ENCODE measurements at places on chromosomes 5 and 9.

DNA sequence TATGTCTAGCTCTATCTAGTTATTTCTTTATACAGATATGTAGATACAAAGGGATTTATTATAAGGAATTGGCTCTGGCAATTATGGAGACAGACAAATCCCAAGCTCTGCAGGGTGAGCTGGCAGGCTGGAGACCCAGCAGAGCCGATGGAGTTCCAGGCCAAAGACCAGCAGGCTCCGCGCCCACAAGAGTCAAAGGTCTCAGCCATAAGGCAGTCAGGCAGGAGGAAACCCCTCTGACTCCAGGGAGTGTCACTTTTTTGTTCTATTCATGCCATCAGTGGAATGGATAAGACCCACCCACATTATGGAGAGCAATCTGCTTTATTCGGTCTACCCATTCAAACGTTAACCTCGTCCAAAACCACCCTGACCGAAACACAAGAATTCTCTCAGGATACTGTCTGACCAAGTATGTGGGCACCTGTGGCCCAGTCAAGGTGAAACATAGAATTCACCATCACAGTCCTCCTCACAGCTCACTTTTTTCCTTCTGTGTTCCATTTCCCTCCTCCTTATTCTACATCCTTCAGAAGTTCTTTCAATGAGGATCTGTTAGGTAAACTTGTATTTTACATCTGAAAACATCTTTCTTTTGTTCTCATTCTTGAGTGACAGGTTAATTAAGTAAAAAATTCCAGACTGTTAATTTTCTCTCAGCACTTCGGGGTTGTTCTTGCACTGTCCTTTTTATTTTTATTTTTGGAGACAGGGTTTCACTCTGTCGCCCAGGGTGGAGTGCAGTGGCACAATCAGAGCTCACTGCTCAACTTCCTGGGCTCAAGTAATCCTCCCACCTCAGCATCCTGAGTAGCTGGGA lies 21.2 kb downstream of the RNF130 start:
- DNase-seq = no peak

DNA sequence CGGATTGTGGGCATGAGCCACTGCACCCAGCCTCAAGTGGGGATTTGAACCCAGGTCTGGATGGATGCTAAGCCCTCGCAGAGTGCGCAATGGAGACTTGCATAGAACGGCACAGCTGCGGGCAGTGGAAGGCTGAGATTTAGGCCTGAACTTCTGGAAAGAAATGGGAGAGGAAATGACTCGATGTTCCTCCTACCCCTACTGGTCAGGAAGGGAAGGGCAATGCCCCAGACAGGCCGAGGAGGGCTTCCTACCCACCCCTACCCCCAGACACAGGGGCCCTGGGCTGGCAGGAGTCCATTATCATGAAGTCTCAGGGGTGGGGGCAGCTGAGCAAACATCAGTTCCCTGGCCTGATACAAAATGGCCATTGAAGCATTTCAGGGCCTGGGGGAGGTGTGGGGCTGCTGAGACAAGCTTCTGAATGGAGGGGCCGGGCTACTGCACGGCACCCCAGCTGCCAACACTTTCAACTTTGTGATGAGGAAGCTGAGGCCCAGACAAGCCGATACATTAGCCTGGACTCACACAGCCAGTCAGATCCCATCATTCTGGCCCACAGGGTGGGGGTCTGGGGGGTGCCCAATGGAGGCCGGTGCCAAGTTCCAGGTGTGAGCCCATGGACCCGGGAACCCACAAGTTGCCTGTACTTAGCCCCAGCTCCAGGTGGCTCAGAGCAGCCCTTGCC lies 13.5 kb upstream of the WDR38 start:
- DNase-seq = peak; percentile 46

DNA sequence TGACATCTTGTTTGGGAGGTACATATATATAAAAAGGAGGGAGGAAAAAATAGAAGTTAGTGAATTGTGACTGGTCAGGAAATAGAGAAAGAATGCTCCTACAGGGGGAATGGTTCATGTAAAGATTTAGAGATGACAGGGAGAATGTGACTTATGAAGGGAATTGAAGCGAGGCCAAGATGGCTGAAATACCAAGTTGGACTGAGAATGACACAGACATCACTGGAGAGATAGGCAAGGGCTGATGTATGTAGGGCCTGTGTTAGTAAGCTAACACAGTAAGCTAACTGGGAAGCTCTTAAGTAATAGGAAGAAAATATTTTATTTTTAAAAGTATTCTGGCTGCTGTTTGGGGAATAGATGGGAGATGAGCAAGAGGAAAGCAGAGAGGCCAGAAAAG lies 286.3 kb downstream of the NNT start:
- DNase-seq = no peak

GRCh38 chr5:98656796-98657195 lies 116.7 kb upstream of the RGMB start:
- DNase-seq = no peak

- DNase-seq = no peak
Measured at GRCh38 chr5:142650881-142651280, 35.0 kb downstream of the FGF1 start.

DNA sequence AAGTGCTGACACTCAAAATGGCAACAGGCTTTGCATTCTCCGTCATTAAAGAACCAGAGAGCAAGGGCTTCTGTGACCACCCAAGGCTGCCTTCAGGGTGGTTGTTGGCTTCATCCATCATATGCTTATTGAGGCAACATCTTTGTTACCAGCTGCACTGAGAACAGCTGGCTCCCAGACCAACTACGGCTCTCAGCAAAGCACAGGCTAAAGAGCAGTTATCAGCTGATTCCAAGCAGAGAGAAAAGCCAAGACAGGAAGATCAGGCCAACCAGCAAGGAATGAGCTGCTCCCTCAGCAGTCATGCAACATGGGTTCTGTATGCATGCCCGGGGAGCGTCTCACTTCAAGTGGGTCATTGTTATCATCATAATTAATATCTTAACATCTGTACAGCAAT lies 358.9 kb downstream of the ACTL7B start:
- no peak for DNase-seq

DNA sequence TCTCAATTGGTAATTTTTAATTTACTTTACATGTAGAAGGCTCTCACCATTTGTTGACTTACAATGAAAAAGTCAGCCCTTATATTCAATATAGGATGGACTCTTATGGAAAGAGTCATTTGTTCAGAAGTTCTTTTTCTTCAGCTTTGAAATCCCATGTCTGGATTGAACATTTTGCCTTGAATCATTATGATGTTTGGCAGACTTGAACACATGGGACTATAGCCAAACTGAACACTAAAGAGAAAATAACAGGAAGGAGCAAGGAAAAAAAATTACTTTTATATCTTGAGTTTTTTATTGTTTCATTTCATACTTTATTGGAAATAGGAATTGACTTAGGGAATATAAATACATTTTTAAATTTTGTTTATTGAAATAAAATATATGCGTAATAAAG lies 1503.0 kb downstream of the EFNA5 start:
- DNase-seq = no peak

DNA sequence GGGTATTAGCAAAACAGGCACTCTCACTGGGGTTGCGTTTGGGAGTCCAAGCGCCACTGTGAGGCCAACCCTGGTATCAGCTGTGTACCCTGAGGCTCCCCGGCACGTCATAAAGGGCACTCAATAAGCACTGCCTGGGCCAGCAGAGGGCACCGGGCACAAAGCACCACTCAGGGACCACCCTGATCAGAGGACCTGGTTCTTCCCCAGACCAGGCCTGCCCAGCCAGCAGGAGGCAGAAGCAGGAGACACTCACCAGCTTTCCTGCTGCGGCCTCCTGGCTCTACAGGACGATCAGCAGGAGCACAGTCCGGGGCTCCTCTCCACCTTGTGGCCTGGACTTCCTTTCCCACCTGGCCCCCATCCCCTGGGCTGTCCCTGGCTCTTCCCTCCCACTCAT lies 12.6 kb downstream of the MGAT1 start:
- peak; percentile 38 for DNase-seq

DNA sequence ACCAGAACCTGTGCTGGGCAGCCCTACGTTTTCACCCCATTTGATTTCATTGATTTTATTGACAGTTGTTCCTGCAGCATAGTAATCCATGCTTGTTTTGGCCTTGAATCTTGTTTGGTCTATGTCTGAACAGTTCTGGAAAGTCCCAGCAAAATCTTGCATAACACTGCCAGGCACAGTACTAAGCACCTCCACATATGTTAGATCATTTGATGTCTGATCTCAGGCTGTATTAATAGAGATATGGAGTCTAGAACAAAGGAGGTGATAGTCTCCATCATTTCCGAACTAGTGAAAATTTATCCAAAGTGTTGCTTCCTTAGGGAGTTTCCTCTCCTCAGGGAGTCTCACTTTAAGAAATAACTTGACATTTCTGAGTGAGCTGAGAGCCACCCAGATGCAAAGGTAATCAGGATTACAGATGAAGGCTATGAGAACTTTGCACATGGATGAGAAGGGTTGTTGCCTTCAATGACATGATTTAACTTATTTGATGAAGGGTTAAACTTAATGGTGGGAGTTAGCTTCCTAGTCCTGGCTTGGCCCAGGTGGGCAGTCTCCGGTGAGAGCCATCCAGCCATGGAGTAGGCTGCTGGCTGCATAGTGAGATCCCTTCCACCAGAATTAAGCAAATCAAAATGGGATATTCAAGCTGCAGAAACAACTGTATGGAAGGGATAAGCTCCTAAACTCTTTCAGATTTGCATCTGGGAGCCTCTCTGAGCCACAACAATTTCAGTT lies 173.8 kb upstream of the MVB12B start:
- DNase-seq = no peak

DNA sequence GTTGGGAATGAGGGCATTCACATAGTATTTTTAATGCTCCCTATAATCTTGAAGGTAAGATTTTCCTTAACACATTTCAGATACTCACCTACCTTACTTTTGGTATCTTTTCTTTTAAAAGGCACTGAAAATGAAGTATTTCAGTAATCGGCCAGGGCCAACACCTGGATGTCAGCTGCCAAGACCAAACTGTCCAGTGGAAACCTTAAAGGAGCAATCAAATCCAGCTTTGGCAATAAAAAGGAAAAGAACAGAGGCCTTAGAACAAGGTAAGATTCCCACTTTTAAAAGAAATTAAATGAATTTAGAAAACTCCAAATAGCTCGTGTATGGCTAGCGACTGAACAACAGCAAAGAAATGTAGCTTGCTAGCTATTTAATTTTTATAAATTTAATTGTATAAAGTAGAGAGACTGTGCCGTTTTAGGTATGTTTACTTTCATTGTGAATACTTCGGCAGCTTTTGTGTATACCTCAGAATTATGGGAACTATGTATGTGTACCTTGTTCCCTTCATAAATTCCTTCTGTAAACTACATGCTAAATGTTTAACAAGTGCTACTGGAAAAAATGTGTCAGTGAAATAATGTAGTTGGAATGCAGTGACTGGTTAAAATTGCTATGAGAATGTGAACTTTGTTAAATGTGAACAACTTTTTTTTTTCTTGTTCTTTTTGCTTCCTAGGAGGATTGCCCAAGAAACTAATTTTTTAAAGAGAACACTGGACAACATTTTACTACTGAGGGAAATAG lies 41.9 kb downstream of the CDK7 start:
- DNase-seq = no peak

DNA sequence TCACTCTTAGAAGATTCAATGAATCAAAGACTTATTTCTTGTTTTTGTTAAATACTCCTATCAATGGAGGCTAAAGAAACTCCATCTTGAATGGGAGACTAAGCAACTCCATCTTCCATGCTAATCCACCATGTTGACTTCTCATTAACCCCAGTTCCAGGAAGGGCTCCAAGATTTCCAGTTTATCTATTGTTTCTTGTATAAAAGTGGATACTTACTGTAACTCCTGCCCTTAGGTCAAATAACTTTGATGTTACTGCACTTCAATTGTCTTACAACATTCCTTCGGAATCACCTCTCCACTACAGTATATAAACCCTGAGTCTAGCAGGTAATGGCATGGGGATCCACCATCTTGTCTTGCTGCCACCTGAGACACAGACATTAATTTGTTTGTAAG lies 63.0 kb downstream of the PUM3 start:
- no peak for DNase-seq

GRCh38 chr9:69936427-69936826 lies 107.2 kb upstream of the MAMDC2 start:
- DNase-seq = no peak

DNA sequence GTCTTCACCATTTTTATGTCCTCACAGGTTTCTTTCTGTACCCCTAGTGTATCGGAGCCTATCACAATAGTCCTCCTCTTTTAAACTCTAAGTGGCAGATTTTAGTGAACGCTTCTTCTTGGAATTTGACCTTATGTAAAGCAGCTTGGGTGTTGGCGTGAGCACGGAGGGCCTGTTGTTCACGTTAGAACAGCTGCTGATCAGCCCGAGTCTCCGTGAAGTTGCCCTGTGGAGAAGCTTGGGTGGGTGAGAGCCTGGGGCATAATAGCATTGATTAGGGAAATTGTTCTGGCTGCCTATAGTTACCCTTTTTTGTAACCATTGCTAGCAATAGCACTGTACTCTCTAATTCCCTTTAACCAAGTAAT lies 167.0 kb upstream of the OTULINL start:
- no peak for DNase-seq

- DNase-seq = peak; percentile 69
Measured at GRCh38 chr5:141192110-141192725, at the start of gene PCDHB10. TSS of gene PCDHB10 (plus strand) at chr5:141192353. CDS start at chr5:141192553, 200 bp downstream.

GRCh38 chr5:28009576-28009975 lies 971.2 kb upstream of the CDH9 start:
- DNase-seq = no peak

GRCh38 chr9:70683841-70684240 lies 269.4 kb upstream of the KLF9 start:
- DNase-seq = no peak

DNA sequence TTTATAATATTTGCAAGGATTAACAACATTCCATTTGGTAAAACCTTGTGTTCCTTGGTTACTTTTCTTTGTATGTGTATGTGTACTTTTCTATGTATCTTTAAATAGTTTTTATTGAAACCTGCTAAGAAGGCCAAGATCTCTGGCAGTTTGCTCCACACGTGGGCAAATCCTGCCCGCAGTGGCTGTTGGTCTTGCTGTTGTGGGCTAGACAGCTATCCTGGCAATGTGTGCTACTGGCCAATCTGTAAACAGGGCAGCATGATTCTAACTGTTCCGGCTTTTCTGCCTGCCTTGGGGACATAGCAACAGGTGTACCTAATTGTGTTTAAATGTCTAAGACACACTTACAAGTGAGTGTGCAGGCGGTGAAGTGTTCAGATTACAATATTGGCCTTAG lies 286.6 kb downstream of the RFX3 start:
- no peak for DNase-seq

GRCh38 chr5:67240846-67241245 lies 44.2 kb upstream of the CD180 start:
- DNase-seq = peak; percentile 13

- DNase-seq = no peak
Measured at GRCh38 chr5:13276156-13276555, 668.3 kb downstream of the DNAH5 start.

Data from NCI-H524 (cell line).